ENCODE measurements at places on chromosomes 12 and 14.

GRCh38 chr12:115891556-115892164 is 385.8 kb downstream of the MED13L start:
- no peak for DNase-seq

DNA sequence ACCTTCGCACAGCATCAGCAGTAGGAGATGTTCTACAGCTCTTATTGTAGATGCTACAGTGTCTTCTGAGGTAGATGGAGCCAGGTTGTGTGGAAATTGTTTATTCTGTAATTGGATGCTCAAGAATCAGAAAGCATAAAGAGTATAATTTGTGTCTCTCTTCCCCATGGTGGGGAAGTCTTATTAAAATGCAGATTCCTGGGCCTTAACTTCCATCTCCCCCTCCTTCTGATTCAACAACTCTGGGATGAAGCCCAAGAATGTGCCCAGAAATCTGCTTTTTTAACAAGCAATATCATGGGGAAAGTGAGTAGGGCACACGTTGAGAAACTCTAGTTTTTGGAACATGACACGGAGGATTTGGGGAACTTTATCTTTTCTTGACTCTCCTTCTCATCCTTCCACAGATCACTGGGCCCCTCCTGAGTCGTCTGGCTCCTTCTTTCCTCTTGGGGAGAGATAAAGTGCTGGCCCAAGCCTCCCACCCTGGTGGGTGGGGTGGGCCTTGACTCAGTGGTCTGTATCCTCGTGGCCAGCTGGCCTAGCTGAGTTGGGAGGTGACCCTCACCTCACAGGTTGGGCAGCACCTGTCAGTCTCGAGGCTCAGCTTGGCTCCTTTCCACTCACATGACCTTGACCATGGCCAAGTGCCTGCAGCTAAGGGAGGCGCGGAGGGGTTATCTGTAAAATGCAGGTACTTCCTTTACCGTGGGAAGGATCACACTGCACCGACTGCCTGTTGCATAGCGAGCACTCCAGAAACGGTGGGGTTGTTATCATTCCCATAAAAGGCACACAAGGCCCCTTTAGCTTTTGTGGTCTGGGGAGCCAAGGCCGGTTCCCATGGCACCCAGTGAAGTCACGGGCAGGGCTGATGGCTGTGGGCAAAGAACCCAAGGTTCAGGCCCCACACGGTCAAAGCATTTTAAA is 141.9 kb downstream of the CHST11 start:
- DNase-seq, result no peak

DNA sequence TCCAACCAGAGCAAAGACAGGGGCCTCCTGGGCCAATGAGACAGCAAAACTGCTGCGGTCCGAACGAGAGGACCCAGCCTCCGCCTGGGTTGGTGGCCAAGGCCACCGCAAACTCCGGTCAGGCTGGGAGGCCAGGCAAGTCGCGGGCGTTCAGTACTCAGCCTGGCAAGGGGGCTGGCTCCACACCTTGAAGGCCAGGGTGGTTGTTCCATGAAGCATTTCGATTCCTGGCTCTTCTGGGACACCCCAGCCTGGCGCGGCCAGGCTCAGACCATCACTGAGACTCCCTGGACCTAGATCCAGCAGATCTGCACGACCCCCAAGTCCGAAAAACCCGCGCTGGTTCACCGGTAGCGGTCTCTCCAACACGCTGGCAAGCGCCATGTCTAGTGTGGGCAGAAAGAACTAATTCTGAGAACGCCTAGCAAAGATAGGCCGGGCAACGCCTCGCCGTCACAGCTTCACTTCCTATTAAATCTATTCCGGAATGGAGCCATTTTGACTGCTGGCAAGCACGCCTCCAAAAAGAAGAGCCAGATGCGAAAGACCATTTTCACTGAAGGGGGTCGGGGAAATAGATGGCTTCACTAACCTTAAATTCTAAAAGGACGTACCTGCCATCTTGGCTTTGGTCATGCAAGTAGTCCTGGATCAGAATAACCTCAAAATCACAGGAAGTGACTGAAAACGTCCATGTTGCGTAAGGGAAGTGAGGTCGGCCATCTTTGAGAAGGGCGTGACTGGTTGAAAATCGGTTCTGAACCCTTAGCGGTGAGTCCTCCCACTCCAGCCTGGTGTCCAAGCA is at the start of gene PSMB5:
Gene PSMB5 (minus strand): TSS at position 403 of the 805 bp plus-strand sequence. CDS start 19 bp downstream, at position 384.
- DNase-seq, result peak; percentile 85

GRCh38 chr14:53581504-53581903 is 375.1 kb downstream of the BMP4 start:
- no peak for DNase-seq

GRCh38 chr12:92224685-92225331 is 79.2 kb upstream of the BTG1 start:
- DNase-seq, result no peak

DNA sequence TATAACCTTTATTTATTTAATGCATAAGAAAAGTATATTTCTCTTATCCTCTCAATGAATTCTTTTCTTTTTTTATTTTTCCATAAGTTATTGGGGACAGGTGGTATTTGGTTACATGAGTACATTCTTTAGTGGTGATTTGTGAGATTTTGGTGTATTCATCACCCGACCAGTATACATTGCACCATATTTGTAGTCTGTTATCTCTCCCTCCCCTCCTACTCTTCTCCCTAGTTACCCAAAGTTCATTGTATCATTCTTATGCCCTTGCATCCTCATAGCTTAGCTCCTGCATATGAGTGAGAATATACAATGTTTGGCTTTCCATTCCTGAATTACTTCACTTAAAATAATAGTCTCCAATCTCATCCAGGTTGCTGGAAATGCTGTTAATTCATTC is 1900.0 kb upstream of the SEL1L start:
- no peak for DNase-seq

DNA sequence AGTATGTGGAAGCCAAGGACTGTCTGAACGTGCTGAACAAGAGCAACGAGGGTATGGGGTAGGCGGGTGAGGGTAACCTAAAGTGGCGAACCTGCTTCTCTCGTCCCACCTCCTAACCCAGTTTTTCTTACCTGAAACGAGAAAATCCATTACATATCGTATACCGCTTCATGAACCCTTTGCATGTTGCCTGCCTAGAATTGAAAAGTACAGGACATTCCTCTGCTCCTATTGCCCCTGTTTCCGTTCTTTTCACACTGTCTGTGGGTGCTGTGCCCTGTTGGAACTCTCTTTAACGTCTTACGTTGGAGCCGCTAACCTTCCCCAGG is 513 bp downstream of the PFDN5 start:
- no peak for DNase-seq

GRCh38 chr12:20475542-20475941 is 107.2 kb downstream of the PDE3A start:
- DNase-seq, result no peak

DNA sequence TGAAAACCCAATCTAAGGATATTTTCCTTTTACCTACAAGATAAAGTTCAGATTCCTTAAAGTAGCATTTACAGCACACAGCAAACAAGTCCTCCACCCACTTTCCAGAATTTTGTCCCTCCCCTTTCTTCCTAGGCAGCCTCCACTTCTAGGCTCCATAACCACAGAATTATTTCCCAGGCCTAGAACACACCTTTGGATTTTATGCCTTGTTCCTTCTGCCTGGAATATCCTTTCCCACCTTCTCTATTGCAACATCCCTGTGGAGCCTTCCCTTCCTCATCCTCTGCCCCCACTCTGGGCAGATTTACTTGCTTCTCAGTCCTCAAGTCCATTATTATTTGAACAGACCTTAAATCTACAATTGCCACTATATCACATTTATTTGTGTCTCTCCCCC is 2.1 kb upstream of the TSPAN8 start:
- no peak for DNase-seq

DNA sequence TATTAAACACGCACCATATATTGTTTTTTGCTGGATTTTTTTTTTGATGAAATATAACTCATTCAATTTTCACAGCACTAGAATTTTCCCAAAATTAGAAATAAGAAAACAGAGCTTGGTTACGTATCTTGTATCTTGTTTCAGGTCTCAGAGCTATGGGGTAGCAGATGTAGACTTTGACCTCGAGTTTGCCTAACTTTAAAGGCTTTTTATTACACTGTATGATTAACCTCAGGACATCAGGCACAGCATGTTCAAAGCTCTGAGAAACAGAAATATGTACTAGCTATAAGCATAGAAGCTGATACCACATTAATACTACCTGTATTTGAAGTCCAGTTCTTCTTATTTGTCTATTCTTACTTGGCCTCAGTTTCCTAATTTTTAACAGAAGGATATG is 171.9 kb upstream of the KITLG start:
- no peak for DNase-seq

GRCh38 chr12:89824822-89825221 is 116.2 kb upstream of the ATP2B1 start:
- DNase-seq, result no peak

DNA sequence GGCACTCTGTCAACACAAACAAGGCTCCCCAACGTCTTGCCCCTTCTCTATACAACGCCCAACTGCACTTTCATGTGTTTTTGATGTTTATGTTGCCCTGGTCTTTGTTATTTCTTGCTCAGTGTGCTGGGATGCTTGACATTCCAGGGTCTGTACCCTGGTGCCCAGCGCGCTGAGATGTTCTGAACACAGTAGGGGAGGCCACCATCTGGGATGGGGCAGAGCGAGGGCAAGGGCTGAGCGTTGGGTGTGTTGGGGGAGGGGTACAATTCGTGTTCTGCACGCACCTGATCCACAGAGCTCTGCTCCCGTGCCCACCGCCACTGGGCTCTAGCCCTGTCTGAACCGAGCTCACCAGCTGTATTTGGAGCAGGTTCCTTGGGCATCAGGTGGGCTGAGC is 52.9 kb downstream of the ISCA2 start:
- DNase-seq, result no peak

DNA sequence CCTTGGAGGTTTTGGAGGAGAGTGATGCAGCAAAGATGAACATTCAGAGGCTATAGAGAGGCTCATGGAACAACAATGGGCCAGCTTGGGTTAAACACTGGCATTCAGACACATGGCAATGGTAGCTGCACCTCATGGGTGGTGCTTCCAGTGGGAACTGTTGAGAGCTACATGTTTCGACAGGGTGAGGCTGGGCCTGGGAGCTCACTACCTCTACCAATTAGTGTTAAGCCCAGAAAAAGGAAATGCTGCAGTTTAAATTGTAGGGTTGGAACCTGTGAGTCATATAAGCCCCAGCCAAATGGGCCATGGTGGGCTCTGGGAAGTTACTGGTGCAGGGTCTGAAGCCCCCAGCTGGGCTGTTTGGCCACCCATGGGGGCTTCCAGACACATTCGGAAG is 279.7 kb downstream of the ZFP36L1 start:
- no peak for DNase-seq

DNA sequence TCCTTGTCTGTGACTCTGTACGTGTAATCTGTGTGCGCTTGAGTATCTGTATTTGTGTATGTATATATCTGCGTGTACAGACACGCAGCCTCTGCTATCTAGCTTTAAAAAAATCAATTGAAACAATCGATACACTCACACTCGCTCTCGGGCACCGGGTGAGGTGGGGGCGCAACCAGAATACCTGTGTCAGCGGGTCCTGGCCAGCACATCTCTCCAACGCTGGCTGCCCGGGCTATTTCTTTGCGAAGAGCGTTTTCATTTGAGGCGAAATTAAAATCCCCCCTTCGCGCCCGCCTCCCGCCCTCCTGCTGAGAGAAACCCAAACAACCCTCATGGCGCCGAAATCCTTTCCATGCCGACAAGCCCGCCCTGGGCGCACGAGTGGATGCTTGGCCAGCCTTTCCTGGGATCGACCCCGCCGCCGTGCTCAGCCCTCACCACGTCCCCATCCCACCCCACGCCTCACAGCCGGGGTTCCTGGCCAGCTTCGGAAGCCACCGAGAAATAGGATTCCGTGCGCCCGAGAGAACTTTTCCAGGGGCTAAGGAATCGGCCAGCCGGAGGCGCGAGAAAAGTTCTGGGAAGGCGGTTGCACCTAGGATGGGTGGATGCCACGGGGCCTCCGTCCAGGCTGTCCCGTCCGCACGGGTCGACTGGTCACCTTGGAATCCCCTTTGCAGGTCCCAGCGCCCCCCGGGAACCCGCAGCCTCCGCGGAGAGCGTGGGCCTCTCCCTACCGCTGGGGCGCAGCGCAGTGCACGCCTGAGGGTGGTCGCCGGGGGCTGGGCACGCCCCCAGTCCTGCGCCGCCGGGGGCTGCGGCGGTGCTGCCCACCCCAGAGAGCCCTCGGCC is 1.0 kb downstream of the ZDHHC22 start:
- DNase-seq, result no peak

- no peak for DNase-seq
Measured at GRCh38 chr12:67056329-67056728, 212.8 kb upstream of the CAND1 start.

DNA sequence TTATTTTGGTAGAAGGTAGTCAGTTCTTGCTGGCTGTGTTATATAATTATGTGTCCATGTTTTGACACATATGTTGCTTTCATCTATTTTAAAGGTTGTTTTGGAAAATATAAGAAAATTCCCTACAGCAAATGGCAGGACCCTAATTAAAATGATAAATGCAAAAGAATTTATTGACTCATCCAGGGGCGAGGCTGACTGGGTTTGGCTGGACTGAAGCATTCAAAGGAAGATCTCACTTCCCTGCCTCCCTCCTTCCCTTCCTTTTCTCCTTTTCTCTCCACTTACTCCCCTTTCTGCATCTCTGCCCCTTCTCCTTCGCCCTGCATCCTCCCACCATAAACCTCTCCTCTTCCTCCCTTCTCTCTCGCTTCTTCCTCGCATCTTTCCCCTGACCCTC is 129.6 kb downstream of the SNAPC1 start:
- no peak for DNase-seq

DNA sequence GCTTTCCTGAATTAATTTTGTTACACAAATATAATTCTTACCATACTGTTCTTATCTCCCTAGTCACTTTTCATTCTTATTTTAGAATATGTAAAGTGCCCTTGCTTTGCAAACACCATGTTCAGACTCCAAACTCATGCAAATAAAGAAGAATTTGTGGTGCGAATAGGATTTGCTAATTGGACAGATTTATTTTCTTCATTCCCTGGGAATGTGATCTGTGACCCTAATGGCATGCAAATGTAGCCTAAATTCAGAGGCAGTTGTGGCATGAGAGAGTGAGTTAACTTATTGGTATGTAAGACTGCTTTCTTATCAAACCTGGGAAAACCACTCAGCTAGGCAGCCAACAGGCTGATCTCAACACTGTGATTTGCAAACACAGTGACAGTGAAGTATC is 10.0 kb downstream of the CAPZA3 start:
- DNase-seq, result no peak

DNA sequence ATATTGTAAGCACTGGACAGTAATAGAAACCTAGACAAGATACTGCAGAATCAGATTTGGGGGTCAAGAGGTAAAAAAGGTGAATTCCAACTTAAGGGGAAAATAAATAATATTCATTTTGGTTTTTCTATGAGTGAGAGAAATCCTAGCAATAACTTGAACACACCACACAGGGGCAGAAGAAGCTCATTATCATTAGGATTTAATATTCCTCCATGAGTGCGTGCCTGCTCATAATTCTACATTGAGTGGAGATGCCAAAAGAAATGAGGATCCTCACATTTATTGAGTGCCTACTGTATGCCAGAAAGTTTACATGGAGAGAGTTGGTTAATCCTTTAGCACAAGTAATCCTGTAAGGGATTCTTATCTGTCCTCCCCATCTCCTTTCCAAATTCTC is 40.5 kb upstream of the C14orf132 start:
- DNase-seq, result no peak

GRCh38 chr12:57474430-57474829 is 5.2 kb downstream of the ARHGAP9 start:
- DNase-seq, result no peak
